Left colon (tissue), 2 donors: ENCODE measurements at places on chromosomes 11 and 22.

- DNase-seq = no peak
Observed at GRCh38 chr11:70432065-70432464, 33.7 kb downstream of the CTTN start.

GRCh38 chr11:56331861-56332491 is 13.9 kb upstream of the OR8K1 start:
- DNase-seq = no peak

- DNase-seq = no peak
Observed at GRCh38 chr11:13954591-13954990, 7.9 kb upstream of the SPON1 start.

DNA sequence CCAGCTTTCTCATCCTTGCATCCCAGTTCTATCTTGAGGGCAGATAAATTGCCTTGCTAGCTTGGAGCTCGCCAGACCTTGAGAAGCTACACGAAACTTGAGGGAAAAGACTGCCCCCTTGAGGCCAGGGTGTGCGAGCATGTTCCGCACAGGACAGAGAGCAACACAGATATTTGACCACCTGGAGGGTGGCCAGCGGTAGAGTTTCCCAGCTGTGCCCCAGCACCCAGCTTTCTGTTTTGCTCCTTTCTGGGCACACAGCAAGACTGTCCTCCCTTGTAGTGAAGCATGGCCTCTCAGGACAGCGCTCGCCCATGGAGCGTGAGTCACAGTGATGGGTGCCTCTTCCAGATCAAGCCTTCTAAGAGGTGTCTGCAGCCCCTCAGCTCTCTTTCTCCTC is 23.5 kb downstream of the SPATA19 start:
- no peak for DNase-seq

DNA sequence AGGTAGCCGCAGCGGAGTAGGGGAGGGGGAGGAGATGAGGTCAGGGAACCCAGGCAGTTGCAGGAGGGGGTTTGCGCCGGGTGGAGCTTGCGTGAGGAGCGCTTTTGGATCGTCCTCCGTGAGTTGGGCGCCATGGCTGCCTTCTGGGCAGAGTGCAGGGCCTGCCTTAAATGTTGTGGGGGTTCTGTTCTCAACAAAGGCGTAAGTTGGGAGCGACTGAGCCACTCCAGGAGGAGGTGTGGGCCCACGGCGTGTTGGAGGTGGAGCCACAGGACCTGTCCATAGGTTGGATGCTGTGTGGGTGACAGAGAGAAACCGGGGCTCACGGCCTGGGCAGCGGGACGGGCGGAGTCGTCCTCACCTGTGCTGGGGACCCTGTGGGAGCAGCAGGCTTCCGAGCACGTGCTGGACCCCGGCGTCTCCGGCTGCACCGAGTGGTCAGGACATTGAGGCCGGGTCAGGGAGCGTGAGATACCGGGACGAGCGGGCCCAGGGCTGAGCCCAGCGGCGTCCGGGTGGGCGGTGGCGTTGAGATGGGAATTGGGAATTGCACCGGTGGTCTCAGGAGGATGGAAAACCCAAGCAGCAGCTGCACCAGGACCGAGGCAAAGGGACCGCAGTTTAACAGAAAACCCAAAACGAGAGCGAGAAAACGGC is 977 bp upstream of the PGGHG start:
- DNase-seq = peak; percentile 32

DNA sequence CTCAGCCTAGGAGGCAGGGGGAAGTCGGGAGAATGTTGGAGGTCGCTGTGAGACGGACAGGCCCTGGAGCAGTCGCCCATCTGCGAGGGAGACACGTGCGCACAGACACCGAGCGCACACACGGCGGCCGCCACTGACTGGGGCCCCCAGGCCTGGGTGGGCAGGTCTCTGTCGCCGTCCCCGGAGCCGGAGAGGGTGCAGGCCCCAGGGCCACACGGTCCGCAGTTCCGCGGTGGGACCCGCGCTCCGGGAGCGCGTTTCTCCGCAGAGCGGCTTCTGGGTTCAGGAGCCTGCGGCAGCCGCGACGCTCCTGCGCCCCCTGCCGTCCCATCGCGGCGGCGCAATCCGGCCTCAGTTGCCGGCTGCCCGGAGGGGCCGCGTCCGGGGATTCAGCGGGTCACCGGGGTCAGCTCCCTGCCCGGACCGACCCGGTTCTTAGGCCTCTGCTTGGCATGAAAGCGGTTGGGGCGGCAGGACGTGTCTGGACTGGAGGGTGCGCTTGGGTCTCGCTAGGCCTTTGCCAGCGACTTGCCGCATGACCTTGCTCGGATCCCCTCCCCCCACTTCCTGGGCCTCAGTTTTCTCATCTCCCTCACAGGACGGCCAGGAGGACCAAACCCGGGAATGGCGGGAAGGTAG is 31.2 kb downstream of the PDE2A start:
- peak; percentile 65 for DNase-seq

GRCh38 chr11:128470081-128470480 is 117.3 kb downstream of the ETS1 start:
- DNase-seq = no peak

DNA sequence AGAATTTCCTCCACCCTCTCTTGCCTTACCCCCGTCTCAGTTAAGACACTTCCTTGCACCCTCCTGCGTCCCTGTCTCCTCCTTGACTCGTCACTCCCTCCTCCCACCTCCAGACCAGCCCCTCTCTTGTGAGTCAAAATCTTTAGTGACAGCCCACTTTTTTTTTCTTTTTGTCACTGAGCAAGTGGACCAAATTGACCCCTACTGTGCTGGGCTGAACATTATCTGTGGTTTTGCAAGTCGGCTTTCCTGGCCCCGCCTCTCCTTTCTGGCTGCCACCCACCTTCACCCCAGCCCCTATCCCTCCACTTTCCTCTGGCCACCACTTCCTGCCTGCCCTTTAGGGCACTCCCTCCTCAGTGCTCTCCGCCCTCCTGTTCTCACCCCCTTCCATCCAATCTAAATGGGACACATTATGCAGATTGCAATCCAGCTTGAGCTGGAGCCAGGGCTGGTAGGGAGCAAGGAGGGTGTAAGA is at the start of gene APLNR:
APLNR (minus strand) TSS at position 47 of the 478 bp plus-strand sequence. CDS start 246 bp downstream, outside the sequence.
- DNase-seq = no peak

- DNase-seq = no peak
Observed at GRCh38 chr22:17930455-17931313, 93.7 kb downstream of the MICAL3 start.

GRCh38 chr11:118227865-118228785 is 3.3 kb upstream of the JAML start:
- no peak for DNase-seq

DNA sequence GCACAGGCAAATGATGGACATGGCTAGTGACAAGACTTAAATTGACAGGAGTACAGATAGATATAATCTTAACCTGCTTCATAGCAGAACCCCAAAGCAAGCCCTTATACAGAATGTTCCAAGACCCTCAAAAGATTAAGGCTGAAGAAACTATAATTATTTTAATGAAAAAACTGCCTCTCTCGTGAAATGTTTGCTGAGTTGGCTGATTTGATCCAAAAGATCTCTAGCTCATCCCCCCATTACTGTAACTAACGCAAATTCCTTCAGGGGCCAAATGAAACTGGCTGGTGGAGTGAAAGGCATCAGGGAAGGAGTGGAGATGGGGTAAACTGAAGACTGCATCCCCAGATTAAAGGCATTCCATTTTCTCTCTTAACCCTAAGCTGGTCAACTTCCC is 19.3 kb downstream of the ALG9 start:
- no peak for DNase-seq

DNA sequence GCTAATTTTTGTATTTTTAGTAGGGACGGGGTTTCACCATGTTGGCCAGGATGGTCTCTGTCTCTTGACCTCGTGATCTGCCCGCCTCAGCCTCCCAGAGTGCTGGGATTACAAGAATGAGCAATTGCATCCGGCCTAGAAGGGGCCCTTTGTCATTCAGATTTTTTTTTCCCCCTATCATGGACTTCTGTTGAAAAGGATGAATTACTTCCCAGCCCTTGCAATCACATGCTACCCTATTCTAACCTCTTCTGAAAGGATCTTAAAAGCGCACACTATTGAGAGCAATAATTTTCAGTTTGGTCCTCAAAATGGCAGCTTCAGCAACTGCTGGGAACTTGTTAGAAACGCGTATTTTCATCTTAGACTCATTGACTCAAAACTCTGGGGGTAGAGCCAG is 575.6 kb upstream of the KIRREL3 start:
- DNase-seq = no peak

DNA sequence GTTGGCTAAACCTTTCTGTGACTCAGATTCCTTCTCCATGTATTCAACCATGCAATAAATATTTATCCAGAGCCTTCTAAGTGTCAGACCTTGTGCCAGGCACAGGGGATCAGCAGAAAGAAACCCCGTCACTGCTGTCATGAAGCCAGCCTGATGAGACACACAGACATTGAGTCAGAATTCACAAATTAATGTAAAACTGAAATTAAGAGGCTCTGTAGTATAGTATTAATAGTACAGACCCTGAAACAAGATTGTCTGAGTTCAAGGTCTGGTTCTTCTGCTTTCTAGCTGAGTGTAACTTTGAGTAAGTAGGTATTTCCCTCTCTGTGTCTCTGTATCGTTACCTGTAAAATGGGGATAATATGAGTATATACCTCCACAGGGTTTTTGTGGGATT is 46.9 kb downstream of the ME3 start:
- no peak for DNase-seq

GRCh38 chr22:44145544-44145943 is 35.2 kb upstream of the PARVG start:
- DNase-seq = no peak

DNA sequence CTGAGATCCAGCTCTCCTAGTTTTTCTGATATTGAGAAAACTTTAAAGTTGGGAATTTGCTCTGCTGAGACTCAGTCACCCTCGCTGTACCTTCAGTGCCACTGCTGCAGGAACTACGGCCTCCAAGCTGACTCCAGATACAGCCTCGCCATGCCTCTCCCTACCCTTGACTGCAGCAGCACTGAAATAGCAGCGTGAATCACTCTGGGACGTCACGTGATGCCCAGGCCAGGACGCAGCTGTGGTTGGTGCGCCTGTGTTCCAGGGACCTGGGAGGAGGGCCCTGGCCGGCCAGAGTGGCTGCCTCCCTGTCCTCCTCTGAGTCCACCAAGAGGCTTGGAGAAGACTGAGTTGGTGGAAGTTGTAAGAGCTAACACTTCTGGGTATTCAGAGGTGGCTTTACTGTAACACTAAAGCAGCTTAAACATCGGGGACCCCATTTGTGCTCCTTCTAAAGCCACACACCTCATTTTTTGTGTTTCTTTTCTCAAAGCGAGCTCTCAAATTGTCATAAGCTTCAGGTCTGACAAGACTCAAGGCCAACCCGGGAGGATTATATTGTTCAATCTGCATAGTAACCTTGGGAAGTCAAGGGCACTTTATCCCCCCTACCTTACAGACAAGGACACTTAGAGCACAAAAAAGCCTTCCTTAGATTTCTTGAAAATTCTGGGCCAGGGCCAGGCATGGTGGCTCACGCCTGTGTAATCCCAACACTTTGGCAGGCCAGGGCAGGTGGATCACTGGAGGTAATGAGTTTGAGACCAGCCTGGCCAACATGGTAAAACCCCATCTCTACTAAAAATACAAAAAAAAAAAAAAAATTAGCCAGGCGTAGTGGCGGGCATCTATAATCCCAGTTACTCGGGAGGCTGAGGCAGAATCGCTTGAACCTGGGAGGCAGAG is 4.2 kb upstream of the STIP1 start:
- peak; percentile 96 for DNase-seq

DNA sequence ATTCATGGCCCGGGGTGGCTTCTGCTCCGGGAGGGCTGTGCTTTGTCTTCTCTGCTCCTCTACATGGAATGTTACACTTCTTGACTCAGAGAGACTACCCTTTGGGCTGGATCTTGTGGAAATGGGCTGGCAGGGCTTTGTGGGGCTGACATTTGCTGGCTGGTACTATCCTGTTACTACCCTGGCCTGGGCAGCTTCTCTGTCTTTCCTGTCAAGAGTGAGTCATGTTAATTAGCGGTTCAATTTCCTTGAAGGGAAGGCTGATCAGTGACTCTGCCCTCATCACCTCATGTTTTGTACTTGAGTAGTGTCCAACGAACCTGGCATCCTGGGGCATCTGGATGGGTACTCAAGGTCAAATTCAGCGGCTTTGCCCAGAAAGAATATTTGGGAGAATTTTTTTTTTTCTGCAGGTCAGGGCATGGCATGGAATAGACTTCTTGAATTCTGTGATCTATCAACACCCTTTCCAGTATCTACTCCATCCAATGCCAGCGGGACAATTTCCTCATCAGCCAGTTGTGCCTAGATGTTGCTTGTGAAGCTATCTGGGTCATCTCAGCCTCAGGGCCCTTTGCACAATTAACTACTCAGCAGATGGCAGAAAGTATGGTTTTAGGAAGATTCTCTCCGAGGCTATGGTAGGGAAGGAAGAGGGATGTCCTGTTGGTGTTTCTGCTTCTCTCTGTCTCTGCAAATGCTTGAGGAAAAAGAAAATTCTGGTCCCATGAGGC is 140.5 kb upstream of the PLET1 start:
- DNase-seq = no peak

DNA sequence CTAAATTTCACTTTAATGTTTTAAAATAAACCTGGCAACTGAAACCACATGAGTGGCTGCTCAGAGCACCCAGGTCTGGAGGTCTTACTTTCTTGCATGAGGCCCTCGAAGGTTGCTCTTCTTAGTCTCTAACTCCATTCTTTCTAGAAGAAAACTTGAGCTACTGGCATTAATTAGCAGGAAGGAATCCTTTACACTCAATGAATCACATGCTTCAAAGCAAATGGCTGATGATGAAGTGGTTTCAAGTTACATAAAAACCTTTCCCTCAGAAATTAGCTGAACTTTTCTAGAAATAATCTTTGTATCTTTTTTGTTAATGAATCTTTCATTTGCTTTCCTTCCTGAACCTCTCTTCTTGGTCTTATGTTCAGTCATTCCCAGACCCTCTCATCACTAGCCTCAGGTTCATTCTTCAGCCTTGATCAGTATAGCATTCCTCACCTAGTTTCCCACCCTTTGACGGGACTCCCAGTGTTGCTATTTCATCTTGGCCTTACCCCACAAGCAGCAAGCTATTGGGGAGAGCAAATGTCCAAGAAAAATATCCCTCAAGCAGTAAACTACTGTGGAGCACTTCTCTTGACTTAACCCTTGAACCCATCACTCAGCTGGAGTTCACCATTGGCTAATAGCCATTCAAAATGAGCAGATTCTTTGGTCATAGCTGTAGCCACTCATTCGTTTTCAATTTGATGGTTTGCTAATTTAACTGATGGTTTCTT is 75.1 kb downstream of the INSC start:
- DNase-seq = no peak

DNA sequence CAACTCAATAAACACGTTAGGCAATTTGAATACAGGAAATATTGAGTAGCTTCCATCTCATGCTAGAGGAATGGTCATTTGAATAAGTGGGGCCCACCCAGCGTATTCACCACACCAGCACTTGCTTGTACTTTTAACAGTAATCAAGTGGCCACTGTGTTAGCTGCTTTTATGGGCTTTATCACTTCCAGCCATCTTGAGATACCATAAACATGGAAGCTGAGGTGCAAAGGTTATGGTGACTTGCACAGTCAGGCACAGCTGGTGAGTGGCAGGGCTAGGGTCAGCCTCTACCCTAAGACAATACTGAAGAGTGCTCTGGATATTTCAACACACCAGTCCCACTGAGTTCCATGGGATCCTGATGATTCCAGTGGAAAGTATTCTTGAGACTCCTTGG is 6.7 kb downstream of the JOSD1 start:
- peak; percentile 76 for DNase-seq

- no peak for DNase-seq
Observed at GRCh38 chr11:133070021-133070713, 462.1 kb downstream of the OPCML start.
